ENCODE measurements at places on chromosomes 11 and 22.

DNA sequence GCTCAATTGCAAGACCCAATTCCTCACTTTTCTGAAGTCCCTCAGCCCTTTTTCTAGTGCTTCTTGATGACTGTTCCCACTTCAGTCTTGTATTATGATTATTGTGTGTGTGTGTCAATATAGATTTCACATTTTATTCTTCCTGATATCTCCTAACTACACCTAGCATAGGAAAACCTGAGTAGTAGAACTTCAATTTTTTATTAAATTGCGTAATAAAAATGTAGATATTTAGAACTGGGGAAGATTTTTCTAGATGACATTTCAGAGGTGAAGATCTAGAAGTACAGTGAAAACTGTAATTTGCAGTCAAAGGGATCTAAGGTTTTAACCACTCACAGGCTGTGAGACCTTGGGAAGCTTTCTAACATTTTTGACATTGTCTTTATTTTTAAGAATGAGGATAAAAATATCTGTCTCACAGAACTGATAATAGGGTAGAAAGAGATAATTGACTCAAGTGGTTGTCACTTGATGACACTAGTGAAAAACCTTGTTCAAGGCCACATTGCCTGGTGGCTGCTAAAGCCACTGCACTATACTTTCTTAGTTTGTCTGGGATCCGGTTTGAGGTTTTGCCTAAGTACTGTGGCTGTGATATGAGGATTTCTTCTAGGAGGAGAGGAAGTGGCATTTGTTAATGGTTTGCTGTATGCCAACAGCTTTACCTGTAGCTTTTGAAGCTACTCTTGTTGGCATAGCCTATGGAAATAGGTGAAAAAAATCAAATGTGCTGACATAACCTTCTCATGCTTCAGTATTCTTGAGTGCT, 32.2 kb upstream of the SESN3 start:
- DNase-seq = no peak

- no peak for DNase-seq
Measured at GRCh38 chr22:32717337-32718240, 83.9 kb upstream of the TIMP3 start.

DNA sequence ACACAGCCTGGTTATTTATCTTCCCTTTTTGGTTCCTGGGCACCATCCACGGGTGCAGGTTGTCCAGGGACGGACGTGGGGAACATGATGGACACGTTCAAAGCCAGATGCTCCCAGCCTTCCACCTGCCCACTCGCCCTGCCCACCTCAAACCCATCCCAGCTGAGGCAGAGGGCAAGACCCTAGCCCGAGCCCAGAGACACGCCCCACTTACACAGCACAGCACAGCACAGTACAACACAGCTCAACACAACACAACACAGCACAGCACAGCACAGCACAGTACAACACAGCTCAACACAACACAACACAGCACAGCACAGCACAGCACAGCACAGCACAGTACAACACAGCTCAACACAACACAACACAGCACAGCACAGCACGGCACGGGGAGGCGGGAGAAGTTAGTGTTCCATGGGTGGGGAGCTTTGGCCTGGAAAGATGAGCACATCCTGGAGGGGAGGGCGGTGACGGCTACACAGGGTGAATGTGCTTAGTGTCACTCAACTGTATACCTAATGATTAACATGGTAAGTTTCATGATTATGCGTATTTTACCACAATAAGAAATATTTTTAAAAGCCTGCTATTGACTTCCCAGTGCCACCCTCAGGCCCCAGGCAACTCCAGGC, 1507.5 kb downstream of the BRD1 start:
- no peak for DNase-seq

DNA sequence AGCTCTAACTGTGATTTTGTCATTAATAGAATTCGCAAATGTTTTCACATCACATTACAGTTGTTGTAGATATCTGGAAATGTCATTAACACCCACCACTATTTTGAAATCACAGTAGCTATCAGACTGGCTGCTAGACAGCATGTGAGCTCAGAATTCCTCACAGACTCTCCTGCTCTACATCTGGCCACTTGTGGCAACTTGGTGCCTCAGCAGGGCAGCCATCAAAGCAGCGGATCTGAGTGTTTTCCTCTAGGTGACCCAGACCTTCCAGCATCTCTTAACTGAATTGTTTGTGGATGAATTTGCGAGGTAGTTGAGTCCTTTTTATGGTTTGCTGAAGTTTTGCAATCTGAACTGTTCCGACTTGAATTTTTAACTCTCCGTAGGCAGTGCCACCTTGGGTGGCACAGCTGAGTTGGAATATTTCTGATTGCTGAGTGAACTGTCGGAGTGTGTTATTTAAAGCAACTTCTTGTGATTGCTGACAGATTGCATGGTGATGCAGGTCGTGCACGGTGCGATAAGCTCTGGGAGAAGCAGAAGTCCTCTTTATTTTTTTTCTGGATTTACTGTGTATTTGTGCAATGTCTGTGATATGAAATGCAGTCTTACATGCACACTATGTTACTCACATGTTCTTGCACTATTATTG, 114.0 kb upstream of the PLET1 start:
- no peak for DNase-seq

DNA sequence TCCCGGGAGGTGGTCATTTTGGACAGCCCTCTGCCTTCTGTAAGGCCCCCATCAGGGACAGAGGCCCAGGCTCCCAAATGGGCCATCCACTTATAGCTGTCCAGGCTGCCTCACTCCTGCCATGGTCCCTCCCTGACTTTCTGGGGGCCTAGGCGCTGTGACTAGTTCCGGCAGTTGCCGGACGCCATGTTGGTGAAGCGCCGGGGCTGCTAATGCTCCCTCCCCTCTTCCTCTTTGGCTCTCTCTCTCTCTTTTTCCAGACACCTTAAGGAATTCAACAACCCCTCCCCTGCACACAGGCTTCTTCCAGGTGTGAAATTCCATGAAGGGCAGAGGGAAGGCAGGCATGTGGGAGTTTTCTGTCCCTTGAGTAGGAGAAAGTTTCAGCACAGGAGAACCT, 445.6 kb downstream of the SOX6 start:
- no peak for DNase-seq

- DNase-seq = no peak
Measured at GRCh38 chr11:133239575-133239974, 292.7 kb downstream of the OPCML start.

All from NCI-H187 treated with DMSO at 0.1 percent for 48 hours (cell line).